Prostate gland (tissue), 2 donors: ENCODE measurements at places on chromosomes 16 and 17. TPM values are rescaled to one million over a fixed set of nuclear protein-coding genes. Genes with fewer than 3 reads are reported as not detected.

NPIPA2 gene
- total RNA-seq = 1.4 TPM

DNA sequence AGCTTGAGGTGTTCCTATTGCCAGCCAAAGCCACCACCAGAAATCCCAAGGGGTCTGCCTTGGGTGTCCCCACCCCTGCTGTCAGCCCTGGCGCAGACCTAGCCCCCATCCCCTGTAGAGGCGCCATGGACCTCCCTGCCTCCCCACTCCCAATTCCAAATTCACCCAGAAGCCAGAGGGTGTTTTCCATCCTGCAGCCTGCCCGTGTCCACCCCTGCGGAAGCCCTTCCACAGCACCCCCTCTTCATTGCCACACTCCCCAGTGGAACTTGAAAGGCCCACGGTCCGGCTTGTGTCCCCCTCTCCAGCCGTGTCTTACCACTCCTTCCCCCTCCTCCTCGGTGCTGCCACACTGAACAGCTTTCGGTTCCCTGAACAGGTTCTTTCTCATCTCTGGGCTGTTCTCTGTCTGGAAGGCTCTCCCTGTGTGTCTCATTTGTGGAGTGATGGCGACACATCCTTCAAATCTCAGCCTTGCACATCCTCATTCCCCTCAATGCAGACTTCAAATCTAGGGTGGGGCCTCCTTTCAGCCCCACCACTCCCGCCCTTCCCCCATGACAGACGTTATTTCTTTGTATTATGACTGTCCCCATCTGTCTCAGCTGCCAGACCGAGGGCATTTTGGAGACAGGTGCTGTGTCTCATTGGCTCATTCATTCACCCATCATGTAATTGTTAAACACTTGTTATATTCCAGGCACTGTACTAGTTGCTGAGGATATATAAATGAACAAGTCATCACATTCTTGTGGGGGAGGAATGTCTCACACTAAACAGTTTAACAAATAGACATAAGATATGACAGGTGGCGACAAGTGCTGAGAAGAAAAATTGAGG, 36.3 kb downstream of the ADGRG5 start:
- no peak for DNase-seq

- DNase-seq = peak; percentile 45
Observed at GRCh38 chr16:29804455-29805231, 1.7 kb upstream of the MAZ start.

DNA sequence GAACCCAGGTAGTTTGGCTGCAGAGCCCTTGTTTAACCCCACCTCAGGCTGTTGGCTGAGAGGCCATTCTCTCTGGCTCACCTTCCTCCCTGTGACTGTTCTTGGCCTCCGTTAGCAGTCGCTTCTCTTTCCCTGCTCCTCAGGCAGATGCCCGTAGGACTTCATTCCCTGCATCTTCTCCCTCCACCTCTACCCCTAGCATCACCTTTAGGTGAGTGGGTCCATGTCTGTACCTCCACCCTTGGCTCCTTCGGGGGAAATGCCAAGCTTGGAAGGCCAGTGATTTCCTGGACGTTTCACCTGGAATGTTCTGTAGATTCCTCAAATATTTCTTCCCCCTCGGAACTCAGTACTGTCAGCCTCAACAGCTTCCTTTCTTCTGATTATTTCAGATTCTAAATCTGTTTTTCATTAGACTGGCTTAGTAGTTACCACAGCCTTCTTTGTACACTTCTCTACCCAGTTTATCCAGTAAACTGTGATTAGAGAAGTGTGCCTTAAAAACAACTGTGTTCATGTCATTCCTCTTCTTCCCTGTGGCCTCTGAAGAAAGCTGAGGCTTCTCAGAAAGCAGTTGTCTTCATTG, 227.9 kb downstream of the MSI2 start:
- DNase-seq = no peak

DNA sequence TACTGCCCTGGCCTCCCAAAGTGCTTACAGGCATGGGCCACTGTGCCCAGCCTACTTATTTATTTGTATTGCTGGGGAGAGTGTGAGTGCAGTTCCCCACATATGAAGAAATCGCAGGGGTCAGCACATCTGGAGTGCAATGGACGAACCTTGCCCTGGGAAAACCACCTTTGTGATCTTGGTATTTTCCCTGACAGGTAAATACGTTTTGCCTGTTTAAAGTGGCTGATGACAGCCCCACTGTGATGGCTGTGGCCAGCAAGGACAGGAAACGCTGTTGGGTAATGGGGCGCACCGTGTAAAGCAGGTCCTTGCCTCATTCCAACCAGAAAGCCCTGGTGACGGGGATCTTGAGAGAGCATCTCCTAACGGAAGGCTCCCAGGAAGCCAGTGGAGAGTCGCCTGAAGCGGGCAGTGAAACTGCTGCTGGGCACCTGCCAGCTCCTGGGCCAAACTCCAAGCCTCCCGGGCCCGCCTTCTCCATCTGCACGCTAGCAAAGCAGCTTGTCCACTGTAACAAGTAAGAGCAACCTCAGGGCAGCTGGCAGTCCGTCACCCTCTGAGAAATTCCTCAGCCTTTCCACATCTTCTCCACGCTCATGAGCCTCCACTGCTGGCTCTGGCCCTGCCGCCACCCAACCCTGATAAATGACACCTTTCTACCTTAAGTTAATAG, 17.5 kb downstream of the EMC8 start:
- DNase-seq = peak; percentile 80

WNK4 gene
- 24.7 TPM for total RNA-seq

- DNase-seq = no peak
Observed at GRCh38 chr17:69096541-69096940, 35.8 kb upstream of the ABCA9 start.
